ENCODE measurements at places on chromosomes 7 and 10.

GRCh38 chr7:100372694-100373093 is 593 bp upstream of the PILRA start:
- DNase-seq: no peak

DNA sequence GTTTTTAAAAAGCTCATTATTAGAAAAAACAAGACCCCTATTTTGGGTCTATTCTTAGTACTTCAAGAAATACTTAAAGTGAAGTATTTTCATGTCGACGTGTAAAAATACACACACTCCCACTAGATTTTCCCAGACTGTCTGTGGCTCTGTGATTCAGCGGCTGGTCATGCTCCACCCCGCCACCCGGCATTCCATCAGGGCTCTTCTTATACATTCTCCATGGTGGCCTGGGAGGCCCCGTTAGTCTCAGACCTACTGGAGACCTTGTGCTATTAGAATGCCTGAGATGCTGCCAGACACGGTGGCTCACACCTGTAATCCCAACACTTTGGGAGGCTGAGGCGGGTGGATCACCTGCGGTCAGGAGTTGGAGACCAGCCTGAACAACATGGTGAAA is 13.1 kb downstream of the TECPR1 start:
- DNase-seq: peak; percentile 81

GRCh38 chr7:81002421-81002820 is 83.6 kb upstream of the SEMA3C start:
- DNase-seq: no peak

DNA sequence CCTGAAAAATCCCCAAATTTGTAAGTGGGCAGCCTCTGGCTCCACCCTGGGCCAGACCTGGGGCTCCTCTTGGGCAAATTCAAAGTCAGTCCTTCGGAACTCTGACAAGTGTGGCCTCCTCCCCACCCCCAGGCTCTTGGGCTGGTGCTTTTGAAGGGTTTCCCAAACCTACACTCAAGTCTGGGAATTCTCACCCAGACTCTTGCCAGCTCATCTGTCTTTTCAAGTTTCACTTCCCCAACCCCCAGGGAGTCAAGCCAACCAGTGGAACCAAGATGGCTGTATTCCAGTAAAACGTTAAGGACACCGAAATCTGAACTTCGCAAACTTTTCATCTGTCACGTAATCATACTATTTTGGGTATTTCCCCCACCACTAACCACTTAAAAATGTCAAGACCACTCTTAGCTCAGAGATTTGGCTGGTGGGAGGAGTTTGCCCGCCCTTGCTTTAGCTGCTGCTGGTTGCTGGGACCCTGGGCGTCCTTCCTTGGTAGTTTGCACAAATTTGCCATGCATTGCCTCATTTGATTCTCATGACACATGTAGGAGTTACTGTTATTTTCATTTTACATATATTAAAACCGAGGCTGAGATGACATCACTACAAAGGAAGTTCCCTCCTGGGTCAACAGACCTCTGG is 1.7 kb upstream of the MYO1G start:
- DNase-seq: peak; percentile 61

GRCh38 chr10:61179771-61180170 is 235.8 kb upstream of the RHOBTB1 start:
- DNase-seq: no peak

GRCh38 chr7:85829817-85830432 is 643.1 kb upstream of the SEMA3D start:
- no peak for DNase-seq
